ENCODE measurements at places on chromosomes 12 and 14.

- DNase-seq: peak; percentile 88
Observed at GRCh38 chr14:70707138-70708038, 65.7 kb downstream of the TTC9 start.

DNA sequence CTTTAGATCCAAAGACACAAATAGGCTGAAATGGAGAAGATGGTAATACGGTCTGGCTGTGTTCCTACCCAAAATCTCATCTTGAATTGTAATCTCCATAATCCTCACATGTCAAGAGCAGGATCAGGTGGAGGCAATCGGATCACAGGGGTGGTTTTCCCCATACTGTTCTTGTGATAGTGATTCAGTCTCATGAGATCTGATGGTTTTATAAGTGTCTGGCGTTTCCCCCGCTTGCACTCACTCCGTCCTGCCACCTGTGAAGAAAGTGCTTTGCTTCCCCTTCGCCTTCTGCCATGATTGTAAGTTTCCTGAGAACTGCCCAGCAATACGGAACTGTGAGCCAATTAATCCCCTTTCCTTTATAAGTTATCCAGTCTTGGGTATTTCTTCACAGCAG is 1795.5 kb upstream of the FLRT2 start:
- no peak for DNase-seq

DNA sequence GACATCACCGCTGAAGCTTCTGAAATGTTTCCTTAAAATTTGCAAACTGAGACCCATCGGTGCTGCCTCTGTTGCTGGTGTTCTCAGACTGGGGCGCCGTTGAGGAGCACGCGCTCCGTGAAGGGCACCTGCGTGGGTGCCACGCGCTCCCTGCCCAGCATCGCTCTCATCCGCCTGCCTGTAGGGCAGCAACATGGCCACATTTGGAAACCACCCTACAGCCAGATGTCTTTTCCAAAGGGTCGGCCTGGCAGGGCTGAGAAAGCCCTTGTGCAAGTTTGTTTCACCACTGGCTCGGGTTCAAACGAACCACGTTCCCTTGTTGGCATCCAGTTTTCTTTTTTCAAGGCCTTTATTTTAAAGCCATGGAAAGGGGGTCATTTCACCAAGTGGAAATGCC is 13.9 kb downstream of the ADGRD1 start:
- DNase-seq: no peak

GRCh38 chr12:79069009-79069408 is 204.4 kb downstream of the SYT1 start:
- no peak for DNase-seq

GRCh38 chr12:80044694-80045046 is 54.7 kb upstream of the OTOGL start:
- peak; percentile 96 for DNase-seq

DNA sequence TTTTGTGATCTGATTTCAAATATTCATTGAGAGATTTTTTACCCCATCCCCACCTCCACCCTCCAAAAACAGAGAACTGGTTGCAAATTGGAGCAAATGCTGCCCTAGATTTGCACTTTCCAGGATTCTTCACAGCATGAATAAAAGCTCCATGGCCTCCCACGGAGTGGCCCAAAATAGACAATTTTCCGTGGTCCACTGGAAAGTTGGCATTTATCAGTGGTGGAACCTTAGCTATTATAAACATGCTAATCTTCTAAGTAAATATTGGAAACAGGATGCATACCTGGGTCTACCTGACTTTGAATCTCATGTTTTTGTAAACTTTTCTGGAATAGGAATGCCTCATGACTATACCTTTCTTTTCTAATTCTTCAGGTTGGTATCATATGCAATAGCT is 123.9 kb downstream of the SLC16A7 start:
- no peak for DNase-seq

GRCh38 chr12:32983968-32984367 is 87.4 kb upstream of the PKP2 start:
- no peak for DNase-seq

DNA sequence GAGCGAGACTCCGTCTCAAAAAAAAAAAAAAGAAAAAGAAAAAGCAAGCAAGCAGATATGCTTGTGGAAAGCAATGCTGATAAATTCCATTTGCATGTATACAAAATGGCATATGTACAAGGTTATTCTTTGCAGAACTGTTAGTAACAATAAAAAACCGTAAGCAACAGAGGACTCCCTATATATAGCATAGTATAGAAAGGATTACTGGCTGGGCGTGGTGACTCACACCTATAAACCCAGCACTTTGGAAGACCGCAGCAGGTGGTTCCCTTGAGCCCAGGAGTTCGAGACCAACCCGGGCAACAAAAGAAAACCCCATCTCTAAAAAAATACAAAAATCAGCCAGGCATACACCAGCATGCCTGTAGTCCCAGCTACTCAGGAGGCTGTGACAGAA is 13.5 kb downstream of the GCN1 start:
- peak; percentile 50 for DNase-seq

- DNase-seq: no peak
Observed at GRCh38 chr12:12147111-12147510, 76.4 kb downstream of the BCL2L14 start.

- no peak for DNase-seq
Observed at GRCh38 chr12:85392508-85392907, 112.5 kb downstream of the ALX1 start.

DNA sequence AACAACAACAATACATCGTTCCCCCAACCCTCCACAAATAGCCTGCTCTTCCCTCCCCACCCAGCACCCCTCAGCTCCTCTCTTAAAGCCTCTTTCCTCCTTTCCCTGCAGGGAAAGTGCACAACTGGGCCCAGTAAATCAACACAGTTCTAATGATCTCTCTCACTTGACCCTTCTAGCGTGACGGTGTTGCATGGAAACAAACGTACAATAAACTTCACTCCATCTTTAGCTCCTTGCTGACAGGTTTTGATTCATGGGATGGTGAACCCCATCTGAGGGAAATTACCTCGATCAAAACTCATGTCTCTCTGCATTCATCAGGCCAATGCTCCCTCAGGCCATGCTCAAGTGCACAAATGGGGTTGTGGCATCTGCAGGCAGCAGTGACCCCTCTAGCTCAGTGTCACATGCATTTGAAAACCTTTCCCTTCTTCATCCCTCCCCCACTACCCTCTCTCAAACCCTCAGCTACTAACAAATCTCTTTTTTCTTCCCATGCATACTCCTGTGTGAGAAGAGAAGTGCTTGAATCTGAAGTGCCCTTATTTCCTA is 22.9 kb downstream of the GDF11 start:
- DNase-seq: no peak

- DNase-seq: no peak
Observed at GRCh38 chr12:4148418-4149056, 125.0 kb upstream of the CCND2 start.

DNA sequence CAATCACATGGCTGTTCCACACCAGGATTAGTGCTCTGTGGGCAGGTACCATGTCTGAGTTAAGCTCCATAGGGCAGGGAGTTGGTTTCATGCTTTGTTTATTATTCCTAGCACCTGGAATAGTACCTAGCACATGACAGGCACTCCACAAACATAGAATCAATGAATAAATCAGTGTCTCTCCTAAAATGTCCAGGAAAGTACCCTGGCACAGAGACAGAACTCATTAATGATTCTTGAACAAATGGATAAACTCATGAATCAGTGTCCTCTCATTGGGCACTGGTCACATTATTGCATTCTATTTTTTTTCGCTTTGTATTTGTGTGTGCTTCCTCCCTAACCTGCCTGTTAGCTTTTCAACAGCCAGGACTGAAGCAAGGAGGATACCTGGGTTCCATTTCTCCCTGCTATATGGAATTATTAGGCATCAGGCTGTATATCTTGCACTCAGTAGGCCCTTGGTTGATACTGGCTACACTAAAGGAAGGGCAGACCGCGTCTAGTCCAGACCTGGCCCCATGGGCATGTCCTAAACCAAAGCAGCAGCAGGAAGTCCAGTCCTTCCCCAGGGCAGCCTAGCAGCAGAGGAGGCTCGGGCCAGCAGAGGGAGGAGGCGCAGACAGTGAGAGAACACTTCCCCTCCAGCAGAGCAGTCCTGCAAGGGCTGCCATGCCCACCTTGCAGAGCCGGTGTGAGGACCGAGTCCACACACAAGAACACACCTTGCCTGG is 18.4 kb downstream of the HDAC7 start:
- DNase-seq: no peak

DNA sequence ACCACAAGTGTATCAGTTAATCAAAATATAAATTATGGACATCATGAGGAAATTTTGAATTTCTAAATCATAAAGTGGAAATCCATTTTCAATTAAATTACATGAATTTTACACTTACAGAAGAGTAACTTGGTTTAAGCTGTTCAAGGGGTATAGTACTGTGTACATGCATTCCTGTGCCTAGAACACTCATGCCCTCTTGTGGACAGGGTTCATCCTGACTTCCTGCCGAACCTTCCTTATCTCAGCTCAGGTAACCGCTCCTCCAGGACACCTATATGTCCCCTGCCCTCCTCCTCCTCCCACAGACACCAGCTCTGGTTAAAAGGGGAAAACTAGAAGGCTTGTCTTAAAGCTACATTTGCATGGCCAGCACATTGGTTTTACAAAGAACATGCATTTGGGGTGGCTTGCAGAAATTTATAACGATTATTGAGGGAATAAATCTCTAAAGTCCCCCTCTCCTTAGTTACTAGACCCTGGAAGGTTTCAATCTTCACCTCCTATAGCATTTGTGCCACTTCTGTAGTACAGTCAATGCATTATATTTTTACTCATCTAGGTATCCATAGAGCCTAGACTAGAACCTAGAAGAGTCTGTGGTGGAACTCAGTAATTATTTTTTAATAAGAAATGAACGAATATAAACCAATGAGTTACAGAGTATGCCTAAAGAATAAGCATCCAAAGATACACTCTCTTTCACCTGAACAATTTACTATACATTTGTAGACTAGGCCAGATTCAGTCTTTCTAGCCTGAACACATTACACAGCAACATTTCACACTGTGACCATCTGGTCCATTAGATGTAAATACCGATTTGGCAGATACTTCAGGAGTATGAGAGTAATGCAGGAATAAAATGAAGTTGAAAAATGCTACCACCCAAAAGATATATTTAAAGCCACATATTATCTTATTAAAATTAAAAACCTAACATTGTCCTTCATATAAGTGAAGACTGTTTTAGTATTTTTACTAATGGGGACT is 345.6 kb downstream of the PAWR start:
- peak; percentile 77 for DNase-seq

DNA sequence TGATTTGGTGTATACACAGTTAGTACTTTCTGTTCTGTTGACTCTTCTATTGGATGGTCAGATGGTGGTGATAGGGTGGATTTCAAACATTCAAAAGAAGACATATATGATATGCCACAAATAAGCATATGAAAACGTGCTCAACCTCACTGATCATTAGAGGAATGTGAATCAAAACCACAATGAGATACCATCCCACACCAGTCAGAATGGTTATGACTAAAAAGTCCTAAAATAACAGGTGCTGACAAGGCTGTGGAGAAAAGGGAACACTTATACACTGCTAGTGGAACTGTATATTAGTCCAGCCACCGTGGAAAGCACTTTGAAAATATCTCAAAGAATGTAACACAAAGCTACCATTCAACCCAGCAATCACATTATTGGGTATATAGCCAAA is 425.5 kb downstream of the C12orf50 start:
- no peak for DNase-seq

DNA sequence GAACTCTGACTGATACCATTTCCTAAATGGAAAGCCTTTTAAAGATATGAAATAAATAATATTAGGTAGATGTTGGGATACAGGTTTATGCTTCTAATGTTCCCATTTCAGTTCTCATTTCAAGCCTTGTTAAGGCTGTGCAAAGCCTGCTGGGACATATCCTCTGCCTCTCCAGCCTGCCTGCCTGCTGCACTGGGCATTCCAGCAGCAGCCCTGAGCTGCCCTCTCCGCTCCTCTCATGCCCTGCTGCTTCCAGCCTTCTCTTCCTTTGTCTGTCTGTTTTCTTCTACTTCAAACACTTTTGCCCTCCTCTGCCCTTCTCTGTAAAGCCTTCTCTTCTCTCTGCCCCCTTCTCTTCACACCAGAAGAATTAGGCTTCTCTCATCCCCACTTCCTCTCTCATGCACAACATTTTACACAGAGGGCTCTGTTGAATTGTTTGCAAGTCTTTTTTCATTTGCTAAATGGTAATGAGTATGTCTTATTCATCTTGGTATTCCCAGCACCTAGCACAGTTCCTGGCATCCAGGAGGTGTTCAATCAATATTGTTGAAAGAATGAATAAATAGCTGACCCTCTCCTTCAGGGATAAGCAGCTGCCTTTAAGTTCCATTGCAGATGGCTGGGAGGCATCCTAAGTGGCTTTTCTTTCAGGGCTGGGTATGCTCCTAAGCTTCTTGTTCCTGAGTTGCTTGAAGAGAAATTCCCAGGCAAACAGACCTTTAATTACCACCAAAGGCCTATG is 292.3 kb downstream of the TMEM117 start:
- DNase-seq: no peak

DNA sequence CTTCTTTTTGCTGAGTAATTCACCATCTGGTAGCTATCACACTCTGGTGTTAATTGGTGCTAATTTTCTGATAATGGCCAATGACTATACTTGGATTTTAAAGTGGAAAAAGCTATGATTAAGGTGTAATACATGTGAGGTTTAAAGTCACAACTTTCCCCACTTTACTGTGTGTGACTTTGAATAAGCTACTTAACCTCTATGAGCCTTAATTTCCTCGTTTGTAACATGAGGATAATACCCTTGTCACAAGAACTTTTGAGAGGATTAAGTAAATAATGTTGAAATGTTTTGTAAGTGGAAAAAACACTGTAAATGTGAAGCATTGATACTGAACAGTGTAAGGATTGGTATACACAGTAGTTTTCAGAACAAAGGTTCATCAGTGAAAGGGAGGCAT is 65.3 kb downstream of the MSRB3 start:
- DNase-seq: no peak

DNA sequence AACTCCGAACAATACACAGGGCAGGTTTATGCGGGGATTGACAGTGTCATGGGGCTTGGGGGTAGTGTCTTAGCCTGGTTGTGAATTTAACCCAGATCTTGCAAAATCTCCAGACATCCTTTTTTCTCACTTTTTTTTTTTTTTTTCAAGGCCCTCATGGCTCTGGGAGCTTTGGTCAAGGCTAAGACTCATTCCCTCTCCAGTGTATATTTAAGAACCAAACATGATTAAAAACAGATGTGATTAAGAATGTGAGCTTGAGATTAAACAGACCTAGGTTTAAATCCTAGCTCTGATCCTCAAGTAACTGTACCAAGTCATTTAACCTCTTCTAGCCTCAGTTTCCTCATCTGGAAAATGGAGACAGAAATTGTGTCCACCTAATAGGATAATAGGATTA is 151.7 kb upstream of the FUT8 start:
- DNase-seq: no peak

DNA sequence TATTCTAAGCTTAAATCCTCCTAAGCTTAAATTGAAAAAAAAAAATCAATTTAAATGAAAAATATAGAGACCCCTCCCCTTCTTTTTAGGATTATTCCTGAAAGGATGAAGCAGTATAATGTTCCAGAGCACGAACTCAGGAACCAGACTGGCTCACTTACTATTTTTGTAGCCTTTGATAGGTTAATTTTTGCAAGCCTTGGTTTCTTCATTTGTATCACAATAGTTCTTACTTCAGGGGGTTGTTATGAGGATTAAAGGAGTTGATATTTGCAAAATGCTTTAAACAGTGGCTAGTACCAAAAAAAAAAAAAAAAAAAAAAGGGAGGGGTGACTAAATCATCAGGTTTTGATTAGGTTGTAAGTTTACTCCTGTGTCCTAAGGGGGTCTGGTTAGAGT is 3.1 kb upstream of the RBM25 start:
- no peak for DNase-seq

GRCh38 chr12:121217761-121218160 is 7.8 kb downstream of the P2RX4 start:
- DNase-seq: no peak
